Activated T-cell treated with anti-CD3 and anti-CD28 coated beads, Interleukin-2, amount 50 U/mL, for 48 hours (primary cell): ENCODE measurements at places on chromosomes 6 and 20.

DNA sequence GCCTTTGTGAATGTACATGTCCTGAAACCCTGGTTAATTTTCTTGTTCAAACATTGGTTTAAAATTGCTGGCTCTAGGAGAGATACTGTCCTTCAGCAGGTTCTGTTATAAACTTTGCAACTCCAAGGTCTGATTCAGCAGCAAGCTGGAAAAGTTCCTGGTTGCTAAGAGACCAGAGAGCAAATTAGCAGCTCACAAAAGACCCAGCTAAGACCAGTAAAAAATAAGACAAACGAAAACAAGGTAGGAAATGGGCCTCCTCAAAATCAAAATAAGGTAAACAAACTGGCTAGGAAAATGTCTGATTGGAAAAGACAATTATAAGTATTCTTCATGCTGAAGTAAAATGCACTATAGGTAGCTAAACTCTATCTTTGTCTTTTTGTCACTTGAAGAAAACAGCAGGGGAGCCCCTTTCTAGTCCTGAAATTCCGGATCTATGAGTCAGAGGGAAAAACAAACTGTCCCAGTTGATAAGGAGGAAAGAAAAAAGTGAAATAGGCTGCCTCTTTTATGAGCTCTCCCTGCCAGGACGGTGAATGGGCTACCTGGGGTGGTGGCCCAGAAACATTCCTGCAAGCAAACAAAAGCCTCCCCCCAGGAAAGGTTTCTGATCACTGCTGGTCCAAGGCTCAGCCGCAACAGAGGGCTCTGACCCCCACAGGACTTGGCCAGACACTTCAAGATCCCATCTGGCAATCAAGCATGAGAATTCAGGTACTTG is 41.6 kb downstream of the UNC5CL start:
- no peak for DNase-seq

- DNase-seq, result no peak
Measured at GRCh38 chr6:87184762-87185250, 29.4 kb downstream of the ZNF292 start.

DNA sequence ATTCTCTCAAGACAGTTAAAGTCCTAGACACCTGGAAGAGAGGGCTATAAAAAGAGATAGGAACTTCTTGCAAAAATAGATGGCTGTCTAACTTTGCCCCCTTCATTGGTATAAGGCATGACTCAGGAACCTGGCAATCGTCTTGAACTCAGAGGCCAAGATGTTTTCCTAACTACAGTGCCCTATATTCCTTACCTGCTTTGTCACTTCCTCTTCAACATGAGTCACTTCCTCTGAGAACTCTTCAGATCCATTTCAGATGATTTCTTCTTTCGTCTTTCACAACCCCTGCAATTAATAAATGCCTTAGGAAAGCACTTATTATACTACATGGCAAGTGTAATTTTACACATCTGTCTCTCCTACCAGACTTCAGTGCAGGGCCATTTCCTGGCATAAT is 83.5 kb downstream of the HAO1 start:
- DNase-seq, result no peak

- no peak for DNase-seq
Measured at GRCh38 chr6:98566126-98566525, 268.2 kb upstream of the POU3F2 start.

- DNase-seq, result no peak
Measured at GRCh38 chr6:10196090-10196489, 218.8 kb downstream of the TFAP2A start.
